Epithelial cell of umbilical artery (primary cell): ENCODE measurements at places on chromosomes 3 and 15. TPM values are rescaled to one million over a fixed set of nuclear protein-coding genes. Genes with fewer than 3 reads are reported as not detected.

Gene P4HTM
- 25.0 and 28.9 TPM in 2 replicates for total RNA-seq

Gene CPEB1
- total RNA-seq: 0.91 TPM in 1 of 2 replicates, not detected in the other

Gene SERPINI2
- total RNA-seq: not detected in 2 replicates

Gene SGO1
- 7.5 and 9.3 TPM in 2 replicates for total RNA-seq

Gene MRPL3
- 112 and 123 TPM in 2 replicates for total RNA-seq

Gene GABRG3
- not detected in 2 replicates for total RNA-seq

Gene LRRC3B
- not detected in 2 replicates for total RNA-seq
